H54 (cell line): ENCODE measurements at places on chromosomes 2 and 18.

- DNase-seq: no peak
Observed at GRCh38 chr2:133194777-133195335, 373.4 kb downstream of the NCKAP5 start.

- DNase-seq: no peak
Observed at GRCh38 chr2:119134775-119135174, 23.8 kb downstream of the C1QL2 start.

GRCh38 chr2:229445501-229446211 is 174.6 kb upstream of the PID1 start:
- DNase-seq: no peak

- DNase-seq: no peak
Observed at GRCh38 chr2:57760381-57760801, 286.2 kb upstream of the VRK2 start.

DNA sequence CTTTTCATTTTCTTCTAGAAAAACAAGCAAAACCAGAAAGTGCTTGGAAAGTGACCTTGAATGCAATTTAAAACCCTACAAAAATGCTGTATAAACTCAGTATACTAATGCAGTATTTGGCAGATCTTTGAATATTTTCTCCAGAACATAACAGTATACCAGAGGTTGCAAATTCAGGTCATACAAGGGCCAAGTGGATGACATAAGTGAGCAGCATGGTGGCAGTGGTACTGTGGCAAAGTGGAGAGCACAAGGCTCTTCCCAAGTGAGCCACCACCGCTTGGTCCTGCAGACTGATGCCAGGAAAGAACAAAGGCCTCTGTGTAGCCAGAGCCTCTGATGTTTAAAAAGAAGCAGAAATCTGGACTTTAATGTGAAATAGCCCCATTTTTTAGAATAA is 33.1 kb downstream of the METTL4 start:
- no peak for DNase-seq

DNA sequence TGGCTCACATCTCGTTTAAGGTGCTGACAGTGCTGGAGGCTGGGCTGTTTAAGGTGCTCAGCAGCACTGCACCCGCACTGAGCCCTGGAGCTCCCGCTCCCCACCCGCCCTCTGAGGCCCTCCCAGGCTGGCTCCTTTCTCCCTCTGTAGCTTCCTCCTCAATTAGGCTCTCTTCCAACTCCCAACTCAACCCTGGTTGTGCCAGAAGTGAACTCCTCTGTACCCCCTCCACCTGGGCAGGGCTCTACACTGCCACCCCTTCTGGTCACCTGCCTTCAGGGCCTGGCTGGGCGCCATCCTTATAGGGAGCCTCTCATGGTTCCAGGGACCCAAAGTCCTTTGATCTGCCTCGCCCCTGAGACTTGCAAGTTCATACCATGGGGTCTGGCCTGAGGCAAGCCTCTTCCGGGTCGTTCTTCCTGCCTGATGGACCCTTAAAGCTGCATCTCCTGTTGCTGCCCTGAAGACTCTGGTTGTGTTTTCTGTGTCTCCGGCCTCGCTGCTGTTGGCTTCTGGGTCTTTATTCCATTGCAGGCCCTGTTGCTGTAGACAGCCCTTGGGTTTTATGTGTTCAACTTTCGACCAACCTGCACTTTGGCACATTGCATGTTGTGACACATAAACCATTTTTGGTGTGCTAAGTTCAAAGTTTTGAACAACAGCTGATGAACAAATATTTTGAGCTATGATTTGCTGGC is 199.6 kb downstream of the LDLRAD4 start:
- DNase-seq: no peak
